ENCODE measurements at places on chromosomes 11 and 22.

GRCh38 chr11:132464003-132464342 lies 1068.3 kb downstream of the OPCML start:
- DNase-seq = no peak

DNA sequence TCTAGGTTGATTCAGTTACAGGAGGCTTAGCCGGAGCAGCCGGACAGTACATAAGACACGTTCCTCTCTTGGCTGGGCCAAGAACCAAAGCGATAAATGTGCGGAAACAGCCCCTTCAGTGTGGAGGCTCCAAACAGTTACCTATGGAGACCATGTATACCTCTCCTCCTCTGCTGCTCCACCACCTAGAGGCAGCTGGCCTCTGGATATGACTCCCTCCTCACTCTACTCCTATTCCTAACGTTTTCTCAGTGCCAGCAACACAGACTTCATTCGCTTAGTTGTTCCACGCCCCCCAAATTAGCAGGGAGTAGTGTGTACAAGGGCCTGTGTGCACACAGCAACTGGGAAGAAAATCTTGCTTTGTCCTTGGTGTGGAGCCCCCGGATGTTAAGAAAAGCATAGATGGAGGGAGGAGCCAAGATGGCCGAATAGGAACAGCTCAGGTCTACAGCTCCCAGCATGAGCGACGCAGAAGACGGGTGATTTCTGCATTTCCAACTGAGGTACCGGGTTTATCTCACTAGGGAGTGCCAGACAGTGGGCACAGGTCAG lies 362.3 kb upstream of the KIRREL3 start:
- no peak for DNase-seq

DNA sequence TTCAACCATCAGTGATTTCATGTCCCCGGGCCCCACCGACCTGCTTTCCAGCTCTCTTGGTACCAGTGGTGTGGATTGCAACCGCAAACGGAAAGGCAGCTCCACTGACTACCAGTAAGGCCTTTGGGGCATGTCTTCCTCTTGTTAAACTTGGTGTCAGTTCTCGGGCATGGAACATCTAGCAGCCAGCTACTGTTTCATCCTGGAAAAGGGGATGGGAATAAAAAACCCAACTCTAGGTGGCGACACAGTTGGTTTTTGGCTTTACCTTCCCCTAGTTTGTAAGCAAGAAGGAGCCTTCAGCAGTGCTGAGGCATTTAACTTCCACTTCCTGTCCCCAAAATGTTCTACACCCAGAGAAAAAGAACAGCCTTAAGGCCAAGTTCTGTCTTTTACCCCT lies 76.7 kb downstream of the BMAL1 start:
- DNase-seq = no peak

DNA sequence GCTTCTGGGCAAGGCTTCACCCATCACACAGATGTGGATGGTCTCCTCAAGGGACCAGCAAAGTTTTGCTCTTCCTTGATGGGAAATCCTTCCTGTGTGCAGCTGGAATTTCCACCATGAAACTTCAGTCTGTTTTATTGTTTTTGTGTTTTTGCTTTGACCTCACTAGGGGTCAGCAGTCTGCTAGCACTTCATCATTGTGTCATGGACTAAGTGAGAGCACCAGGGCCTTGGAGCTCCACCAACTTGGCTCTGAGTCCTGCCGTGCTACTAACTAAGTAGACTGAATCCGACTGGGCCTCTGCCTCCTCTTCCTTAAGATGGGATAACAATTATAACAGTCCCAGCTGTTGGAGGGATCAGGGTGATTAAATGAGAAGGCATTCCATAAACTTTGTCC lies 305.8 kb upstream of the NCAM1 start:
- no peak for DNase-seq

GRCh38 chr11:68843052-68843561 lies 1.4 kb upstream of the CPT1A start:
- peak; percentile 46 for DNase-seq

DNA sequence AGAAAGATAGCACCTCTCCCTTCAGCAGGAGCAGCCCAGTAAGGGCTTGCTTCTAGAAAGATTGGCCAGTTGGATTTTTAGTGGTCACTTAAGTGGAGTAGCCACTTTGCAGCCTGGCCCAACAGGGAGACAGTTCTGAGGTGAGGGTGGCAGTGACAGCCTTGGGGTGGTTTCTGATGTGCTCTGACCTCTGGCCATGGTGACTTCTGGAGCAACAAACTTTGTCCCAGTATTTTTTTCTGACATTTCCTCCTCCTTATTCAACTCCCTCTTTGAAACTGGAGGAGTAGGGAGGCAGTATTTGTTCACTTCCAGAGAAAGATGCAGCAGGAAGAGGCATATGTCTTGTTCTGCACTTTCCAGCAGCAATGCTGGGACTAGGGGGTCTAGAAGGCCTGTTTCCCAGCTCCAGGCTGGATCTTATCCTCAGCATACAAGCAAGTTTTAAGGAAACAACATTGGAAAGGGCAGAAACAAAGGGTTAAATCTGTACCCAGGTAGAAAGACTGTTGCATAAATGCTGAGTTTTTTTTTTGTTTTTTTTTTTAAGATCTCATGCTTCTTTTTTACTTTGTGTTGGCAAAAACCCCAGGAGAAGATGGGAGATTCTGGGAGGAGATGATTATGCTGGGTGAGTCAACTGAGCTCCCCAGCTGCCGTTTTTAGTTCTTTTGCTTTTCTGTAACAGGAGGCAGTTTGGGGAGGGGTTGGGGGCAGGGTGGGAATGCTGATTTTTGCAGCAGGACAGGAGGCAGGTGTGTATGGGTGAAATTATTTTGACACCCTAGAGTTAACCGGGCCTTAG lies 37.2 kb downstream of the RCOR2 start:
- DNase-seq = no peak

DNA sequence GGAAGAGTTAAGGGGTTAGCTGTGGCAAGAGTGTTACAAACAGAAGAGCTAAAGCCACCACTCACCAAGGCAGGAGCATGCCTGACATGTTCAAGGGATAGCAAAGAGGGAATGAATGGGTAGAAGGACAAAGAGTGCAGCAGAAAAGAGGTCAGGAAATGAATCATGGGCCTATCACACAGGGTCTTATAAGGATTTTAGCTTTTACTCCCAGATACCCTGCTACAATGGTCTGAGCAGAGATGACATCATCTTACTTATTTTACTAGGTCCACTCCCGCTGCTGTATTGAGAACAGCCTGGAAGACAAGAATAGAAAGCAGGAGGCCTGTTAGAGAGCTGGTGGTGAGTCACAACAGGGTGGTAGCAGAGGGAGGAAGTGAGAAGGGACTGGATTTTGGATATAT lies 9.8 kb downstream of the TRAF6 start:
- no peak for DNase-seq

DNA sequence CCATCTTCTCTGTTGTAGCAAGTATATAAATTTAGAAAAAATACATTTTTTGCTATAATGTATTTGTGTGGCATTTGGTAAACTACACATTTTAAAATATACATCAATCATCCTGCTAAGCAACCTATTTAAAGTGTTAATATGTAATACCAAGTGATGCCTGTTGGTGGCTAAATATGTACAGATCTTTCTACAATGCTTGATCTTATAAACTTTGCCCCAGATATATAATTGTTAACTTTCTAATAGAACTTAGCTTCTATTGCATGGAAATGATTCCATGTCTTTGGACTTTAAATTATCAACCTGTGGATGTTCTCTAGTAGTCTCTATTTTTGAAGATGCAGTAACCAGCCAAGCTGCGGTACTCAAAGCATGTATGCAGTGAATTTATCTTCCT lies 1260.4 kb upstream of the RAG2 start:
- no peak for DNase-seq

DNA sequence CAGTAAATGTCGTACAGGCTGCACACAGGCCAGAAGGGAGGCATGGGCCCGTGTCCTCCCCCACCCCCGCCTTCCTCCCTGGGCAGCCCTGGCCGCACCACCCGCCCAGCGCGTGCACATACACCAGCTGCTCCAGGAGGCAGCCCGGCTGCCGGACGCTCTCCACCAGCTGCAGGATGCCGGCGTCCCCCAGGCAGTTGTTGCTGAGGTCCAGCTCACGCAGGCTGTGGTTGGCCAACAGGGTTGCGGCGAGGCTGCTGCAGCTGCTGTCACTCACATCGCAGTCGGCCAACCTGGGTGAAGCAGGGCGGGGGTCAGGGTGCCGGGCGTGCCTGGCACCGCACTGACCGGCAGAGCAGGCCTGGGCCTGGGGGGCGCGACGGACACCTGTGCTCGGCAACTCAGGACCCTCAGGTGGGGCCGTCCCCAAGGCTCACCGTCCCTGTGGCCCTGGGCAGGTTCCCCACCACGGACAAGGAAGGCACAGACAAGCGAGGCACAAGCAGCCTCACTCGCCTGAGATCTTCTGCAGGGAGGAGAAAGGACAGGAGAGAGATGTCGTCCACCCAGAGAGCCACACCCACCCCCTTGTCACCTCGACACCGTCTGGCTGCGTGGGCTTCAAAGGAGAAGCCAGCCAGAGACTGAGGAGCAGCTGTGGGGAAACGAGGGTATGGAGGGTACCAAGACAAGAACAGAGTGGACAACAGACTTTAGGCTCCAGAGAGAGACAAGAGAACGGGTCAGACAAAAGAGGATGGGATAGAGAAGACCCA lies 12.1 kb downstream of the RNH1 start:
- DNase-seq = no peak

GRCh38 chr11:7645206-7645605 lies 28.1 kb downstream of the CYB5R2 start:
- no peak for DNase-seq

GRCh38 chr22:47031628-47031915 lies 269.1 kb downstream of the TBC1D22A start:
- no peak for DNase-seq

DNA sequence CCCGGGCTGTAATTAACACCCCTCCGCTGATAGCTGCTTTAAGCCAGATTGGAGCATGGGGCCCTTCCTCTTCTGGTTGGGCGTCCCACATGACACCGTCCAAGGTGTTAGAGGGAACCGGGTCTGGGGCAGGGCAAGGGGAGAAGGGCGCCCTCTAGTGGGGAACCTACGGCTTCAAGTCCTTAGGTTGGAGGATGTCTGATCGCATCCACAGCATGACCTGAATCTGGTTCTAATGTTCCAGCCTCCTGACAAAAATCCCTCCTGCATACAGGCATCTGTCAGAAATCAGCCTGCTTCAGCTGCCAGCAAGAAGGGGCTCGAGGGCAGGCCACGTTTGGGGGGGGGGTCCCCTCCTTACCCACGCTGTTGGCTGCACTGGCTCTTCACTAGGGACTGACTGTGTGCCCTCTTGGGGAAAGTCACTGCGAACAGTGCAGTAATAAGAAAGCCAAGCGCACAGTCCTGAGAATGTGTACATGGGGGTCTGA lies 94.2 kb upstream of the TBCEL start:
- DNase-seq = peak; percentile 10

DNA sequence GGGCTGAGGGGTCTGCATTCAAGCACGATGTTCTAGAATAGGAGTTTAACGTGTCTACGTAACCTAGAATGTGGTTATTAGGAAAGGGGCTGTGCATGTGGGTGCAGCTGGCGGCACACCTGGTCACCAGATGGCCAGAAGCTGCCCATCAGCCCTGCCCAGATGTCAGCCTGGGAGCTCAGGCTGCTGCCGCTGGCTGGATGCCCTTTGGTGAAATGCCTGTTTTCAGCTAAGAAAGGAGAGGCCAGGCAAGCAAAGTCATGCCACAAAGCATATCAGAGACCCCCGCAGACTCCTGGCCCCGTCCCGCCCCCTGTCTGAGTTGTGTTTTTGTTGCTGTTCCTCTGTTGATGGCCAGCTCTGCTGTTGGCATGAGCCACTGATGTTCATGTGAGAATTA lies 11.3 kb upstream of the ADORA2A start:
- no peak for DNase-seq

GRCh38 chr11:134407321-134407828 lies 4.7 kb downstream of the B3GAT1 start:
- no peak for DNase-seq

DNA sequence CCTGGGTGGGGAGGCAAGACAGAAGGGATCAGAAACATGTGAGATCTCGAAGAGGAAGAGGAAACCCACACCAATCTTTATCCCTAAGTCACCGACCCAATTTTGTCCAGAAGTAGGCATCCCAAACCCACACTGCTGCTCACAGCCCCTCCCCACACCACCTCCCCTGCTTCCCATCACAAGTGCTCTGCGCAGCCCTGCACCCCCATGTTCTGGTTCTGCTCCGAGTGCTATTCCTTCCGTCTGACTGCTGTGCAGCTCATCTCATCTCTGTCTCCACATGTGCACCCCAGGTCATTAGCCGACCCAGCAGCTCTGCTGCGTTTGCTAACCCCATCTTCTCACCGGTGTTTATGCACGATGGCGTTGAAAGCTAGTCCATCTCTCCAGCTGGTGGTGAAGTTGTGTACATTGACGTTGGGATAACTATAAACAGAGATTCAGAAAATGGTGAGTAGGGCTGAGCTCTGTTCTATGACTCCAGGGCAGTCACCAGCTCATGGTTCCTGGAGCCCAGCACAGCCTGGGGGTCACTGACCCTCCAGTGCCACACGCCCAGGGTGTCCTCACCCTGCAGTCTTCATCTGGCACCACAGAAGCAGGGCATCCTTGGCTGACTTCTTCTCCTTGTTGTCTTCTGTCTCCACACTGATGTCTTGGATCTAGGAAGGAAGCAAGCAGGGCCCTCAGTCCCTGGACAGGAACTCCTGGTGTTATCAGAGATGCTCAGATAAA lies 15.1 kb downstream of the SPTBN2 start:
- no peak for DNase-seq

DNA sequence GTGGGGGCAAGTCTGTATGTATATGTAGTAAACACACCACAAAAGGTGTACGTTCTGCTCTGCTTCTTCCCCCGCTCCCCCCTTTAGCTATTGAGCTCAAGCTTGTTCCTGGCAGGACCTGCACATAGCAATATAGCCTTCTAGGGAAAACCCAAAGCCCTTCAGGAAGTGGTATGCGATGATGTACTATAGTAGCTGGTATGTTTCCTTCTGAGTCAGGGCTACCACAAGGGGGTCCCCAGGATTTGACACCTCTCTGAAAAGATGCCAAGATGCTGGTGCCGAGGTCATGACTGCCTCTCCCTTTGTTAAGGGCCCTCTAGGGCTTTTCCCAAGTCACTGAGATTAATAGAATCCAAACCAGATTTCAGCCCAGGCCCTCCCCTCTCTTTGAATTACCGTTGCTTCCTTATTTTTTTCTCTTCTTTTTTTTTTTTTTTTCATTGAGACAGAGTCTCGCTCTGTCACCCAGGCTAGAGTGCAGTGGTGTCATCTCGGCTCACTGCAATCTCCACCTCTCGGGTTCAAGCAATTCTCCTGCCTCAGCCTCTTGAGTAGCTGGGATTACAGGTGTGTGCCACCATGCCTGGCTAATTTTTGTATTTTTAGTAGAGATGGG lies 268.4 kb downstream of the ETS1 start:
- peak; percentile 46 for DNase-seq

Data from stimulated activated CD4-positive, alpha-beta T cell treated with anti-CD3 and anti-CD28 coated beads, Interleukin-4, amount 100 ng/mL, for 4 hours (primary cell).